Left forelimb (tissue), 1 donor: ENCODE measurements at places on chromosomes 1 and 21.

DNA sequence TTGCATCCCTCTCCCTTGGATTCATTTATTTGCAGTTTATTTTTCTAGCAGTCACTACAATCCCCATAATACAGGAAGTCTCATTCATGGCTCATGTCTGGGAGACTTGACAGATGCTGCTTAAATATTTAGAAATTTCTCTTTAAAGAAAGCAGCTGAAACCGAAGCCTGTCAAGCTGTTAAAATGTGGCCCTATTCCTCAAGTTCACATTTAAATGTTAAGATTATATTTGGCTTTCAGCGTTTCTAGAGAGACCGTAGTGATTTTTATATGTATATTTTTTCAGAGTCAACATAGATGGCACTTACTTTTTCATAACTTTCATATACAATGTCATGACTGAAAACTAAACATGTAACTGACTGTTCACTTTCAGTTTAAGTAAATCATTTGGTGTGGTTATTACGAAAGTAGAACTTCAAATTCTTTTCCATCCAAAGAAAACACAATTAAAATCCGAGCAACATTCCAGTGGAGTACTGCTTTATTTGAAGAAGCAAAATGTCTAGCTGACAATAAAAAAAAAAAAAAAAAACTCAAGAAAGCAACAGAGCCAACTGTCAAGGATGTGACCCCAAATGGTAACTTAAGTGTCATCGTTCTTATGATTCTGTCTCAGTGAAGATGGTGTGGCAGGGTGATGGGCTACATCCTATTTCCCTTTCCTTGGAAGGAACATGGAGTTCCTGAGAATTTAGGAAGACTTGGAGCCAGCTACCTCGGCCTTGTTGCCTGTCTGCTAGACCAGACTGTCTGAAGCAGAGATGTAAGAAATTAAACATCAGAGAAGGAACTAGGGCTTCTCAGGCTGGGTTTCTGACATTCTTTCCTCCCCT lies 37.8 kb downstream of the MIS18A start:
- no peak for DNase-seq

DNA sequence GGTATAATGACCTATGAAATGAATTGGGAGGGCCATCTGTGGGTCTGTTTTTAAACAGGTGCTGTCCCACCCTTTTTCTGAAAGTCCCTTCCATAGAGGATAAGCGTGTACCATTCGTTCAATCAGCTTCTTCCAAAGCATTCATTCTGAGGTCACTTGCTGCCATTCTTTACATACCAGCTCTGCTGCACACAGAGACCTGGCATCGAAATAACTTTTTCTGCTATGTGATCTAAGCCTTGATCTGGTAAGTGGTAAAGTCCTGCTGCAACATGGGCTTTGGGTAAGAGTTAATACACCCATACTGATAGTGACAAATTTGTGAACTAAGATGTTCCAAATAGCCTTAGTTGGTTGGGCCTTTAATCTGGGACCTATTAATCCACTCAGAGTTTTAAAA lies 38.9 kb downstream of the DR1 start:
- no peak for DNase-seq

GRCh38 chr1:213154056-213154685 lies 103.1 kb downstream of the RPS6KC1 start:
- DNase-seq: no peak

GRCh38 chr1:232924874-232925273 lies 25.5 kb upstream of the NTPCR start:
- DNase-seq: no peak

- DNase-seq: no peak
These were observed 11.7 kb upstream of the DPH5 start for GRCh38 chr1:101037316-101037715.

DNA sequence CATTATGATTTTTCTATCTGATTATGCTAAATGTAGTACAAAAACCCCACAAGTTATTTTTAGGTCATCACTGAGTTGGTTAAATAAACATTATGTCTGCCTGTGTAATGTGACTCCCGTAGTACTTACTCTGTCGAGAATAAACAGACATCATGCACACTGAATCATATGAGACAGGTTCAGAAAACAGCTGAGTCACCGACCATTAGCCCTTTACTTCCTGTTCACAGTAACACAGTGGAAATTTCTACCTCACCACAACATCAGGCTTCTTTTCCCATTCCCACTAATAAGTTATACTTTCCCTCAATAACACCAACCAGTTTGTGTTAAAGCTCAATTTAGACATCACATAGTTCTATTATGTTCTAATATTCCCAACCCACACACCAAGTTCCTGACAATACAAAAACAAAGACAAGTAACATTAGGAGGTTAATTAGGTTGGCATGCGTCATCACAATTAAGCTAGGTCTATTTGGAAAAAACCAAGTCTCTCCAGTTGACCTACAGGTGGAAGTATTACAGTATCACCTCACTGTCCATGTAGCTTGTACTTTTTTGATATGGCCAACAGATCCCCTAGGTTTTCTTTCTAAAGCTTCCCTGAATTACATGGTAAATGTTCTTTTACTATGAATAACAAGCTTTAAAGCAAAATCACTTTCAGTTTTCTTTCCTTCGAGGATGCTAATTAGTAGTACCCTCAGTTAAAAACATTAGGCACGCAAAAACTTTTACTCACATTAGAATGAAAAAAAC lies 154.2 kb downstream of the EIF4G3 start:
- no peak for DNase-seq

- DNase-seq: no peak
These were observed 18.6 kb downstream of the CDC42BPA start for GRCh38 chr1:227299688-227300087.
